ENCODE measurements at places on chromosomes 1 and 21.

GRCh38 chr1:12426030-12426429 is 192.0 kb downstream of the DHRS3 start:
- DNase-seq: no peak

DNA sequence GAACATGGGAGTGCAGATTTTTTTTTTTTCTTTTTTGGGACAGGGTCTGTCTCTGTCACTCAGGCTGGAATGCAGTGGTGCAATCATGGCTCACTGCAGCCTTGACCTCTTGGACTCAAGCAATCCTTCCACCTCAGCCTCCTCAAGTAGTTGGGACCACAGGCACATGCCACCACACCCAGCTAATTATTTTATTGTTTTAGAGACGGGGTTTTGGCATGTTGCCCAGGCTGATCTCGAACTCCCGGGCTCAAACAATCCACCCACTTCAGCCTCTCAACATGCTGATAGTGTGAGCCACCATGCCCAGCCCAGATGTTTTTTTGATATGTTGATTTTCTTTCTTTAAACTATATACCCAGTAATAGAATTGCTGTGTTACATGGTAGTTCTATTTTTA is 57.7 kb downstream of the RGSL1 start:
- DNase-seq: no peak

- no peak for DNase-seq
Measured at GRCh38 chr1:96968541-96968940, 247.0 kb downstream of the PTBP2 start.

- no peak for DNase-seq
Measured at GRCh38 chr21:18204931-18205330, 39.7 kb upstream of the CHODL start.

DNA sequence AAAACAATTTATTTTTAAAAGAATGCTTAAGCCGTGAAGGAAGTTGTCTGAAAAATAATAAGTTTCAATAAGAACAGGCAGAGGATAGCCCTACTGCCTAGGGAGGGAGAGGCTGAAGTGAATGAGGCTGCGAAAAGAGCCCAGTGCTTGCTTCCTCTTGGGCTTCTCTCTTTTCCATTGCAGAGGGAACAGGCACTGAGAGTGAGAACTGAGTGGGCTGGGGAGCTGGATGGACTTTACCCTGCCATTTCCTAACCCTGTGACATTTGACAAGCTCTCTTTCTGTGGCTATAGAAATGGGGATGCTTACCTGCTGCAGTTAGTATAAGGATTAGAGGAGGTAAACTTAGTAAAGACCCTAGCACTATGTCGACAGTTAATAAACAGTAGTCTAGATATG is 30.0 kb downstream of the TENT5C start:
- no peak for DNase-seq

DNA sequence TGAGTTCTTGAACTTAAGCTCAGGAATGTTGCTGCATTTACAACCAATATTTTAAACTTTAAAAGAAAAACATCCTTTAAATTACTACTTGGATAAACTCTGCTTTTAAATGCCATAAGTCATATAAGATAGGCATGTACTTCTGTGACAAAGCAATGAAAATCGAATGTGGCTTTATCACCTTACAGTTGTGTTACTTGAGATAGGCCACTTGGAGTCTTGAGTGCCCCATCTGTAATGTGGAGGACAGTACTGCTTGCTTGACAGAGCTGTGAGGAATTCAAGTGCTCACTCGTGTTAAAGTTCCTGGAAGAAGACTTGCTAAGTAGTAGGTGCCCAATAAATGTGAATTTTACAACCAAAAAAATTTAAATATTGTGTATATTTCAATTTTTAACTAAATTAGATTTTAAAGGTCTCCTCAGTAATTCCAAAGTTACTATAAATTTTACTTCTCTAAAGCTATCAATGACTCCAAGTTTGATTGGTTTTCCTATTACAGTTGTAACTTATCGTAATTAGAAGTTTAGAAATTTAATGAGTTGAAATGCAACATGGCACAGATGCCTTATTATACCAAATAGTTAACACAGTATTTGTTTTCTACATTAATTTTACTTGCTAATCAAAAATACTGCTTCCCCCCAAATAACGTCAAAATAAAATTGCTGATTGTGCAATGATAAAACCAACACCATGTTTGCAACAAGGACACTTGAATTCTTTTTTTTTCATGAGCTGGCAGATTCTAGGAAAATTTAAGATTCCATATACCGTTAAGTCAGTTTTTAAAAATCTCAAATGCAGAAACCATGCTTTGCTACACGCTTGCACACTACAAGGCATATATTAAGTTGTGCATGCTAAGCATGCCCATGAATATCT is 21.8 kb downstream of the PSMB2 start:
- no peak for DNase-seq

GRCh38 chr1:205309741-205310140 is 11.8 kb downstream of the NUAK2 start:
- no peak for DNase-seq

GRCh38 chr1:182450087-182450486 is at the start of gene RGSL1:
Gene RGSL1 (plus strand): TSS chr1:182450146. CDS start chr1:182450166, 20 bp downstream.
- no peak for DNase-seq

GRCh38 chr1:43588592-43588991 is 57.9 kb downstream of the PTPRF start:
- no peak for DNase-seq

GRCh38 chr21:44375281-44375651 is 21.8 kb downstream of the TRPM2 start:
- DNase-seq: no peak

DNA sequence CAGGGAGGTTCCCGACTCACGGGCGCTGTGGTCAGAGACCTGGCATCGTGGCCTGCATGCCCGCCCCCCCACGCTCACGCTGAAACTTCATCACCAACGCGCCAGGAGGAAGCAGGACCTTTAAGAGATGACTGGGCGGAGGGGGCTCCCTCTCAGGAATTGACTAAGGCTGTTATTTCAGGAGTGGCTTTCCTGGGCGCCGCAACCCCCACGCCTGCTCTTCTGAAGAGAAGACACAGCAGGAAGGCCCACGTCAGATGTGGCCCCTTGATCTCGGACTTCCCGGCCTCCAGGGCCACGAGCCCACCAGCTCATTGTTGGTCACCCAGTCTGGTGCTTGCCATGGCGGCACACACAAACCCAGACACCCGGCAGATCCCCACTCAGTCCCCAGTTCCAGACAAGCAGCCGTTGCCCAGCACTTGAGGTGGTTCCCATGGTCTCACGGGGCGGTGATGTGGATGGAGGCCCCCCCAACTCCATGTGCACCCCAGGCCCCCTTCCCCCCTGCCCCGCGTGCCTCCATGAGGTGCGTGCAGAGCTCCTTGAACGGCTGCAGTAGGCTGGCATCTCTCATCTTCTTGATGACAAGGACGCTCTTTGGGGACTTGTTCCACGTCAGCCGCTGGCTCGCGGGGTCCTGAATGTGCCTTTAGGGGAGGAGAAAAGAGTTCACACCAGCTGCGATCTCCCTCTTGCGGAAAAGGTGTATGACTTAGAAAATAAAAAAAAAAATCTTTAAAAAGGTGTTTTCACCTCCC is 21.4 kb downstream of the NADK start:
- DNase-seq: no peak

- DNase-seq: no peak
Measured at GRCh38 chr1:222275729-222276465, 272.0 kb downstream of the HHIPL2 start.

DNA sequence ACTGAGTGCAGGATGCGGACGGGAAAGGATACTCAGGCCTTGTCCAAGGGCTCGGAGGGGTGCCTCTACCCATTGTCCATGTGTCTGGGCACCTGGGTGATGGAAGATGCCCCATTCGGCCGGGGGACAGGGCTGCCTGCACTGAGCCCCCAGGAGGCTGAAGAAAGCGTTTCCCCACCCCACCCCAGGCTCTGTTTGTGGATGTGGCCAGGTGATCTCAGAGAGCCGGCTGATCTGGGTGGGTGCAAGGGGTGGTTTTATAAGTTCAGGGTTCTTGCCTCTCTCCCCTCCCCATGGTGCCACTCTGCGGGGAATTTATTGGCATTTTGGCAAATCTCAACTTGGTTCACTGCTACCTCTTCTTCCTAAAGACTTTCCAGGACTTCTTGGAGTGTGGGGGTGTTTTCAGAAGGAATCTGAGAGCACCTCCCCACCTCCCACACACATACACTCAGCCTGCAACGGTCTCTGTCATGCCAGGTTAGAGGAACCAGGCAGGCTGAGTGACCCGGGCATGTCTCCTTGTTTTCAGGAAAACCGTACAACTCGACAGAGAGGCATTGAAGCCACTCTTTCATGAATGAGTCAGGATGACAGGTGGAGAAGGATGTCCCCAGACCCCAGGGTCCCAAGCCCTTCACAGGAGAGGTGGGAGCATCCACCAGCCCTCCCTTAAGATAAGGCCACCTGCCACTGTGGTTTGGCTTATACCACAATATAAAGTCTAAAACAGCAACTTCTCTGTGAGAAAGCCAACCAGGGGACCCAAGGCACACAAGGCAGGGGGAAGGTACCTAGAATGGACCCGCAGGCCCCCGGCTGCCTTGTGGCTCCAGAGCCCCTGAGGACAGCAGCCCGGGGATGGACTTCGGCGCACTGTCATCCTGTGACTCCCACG is 174.9 kb downstream of the ETS2 start:
- no peak for DNase-seq

DNA sequence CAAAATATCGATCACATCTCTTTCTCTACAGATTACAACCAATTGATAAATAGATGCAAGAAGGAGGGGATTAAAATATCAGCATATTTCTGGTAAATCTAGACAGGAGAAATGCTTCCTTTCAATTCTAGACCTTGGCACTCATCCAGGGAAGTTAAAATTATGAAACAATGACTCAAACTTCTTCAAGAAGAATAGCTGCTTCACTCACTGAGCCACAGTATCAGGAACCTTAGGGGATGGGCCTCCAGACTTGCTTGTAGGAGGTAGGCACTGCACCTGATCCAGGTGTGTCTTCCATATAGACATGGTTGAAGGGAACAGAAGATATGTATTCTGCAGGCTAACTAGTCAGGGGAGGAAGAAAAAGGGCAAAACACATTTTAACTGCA is 9.8 kb downstream of the SLAMF7 start:
- no peak for DNase-seq

GRCh38 chr1:209517681-209518050 is 65.8 kb upstream of the CAMK1G start:
- DNase-seq: no peak

DNA sequence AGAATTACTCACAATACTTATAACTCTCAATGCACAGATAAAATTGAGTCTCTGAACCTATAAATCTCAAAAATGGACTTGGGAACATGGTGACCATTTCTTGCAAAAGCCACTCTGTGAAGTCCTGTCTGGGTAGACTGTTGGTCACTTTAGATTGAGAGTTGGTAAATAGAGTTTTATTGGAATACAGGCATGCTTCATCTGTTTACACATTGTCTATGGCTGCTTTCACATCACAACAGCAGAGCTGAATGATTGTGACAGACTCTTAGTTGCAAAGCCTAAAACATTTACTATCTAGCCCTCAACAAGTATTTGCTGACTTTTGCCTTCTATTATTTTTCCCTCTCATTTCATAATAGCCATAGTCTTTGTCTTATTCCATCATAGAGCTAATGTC is 24.1 kb upstream of the ASPM start:
- no peak for DNase-seq

GRCh38 chr1:86504137-86504479 is 35.4 kb downstream of the CLCA1 start:
- no peak for DNase-seq

- DNase-seq: no peak
Measured at GRCh38 chr1:182677397-182678098, 6.8 kb downstream of the RGS8 start.

DNA sequence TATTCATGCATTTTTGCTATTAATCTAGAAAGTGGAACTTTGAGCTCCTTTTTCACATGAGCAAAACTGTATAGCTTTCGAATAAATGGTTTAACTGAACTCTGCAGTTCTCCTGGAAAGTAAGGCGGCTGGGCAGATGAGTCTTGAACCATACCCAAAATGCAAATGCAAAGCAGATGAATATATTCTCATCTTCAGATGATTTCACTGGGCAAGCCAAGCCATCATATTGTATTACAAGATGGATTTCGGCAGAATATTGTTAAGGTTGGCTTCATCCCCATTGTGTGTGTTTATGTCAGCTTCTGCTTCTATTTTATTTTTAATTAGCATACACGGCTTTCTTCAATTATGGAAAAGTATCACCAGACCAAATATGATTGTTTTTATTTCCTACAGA is 209.6 kb downstream of the GREM2 start:
- no peak for DNase-seq

DNA sequence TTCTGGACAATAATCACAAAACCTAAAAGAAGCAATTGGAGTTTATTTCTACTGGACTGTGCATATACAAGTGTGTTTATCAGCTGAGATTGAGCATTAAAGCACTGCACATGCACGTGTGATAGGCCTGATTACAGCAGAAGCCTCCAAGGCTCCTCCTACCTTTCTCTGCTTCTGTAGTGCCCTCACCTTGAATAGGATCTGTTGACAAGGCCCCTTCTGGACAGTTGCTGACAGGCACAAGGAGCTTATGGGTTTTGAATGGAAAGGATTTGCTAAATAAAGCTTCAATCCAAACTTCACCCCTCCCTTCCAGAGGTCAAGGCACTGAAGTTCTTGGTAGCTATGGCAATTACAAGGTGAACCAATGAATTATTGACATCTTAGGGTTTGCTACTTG is 7.9 kb upstream of the SGIP1 start:
- DNase-seq: no peak

DNA sequence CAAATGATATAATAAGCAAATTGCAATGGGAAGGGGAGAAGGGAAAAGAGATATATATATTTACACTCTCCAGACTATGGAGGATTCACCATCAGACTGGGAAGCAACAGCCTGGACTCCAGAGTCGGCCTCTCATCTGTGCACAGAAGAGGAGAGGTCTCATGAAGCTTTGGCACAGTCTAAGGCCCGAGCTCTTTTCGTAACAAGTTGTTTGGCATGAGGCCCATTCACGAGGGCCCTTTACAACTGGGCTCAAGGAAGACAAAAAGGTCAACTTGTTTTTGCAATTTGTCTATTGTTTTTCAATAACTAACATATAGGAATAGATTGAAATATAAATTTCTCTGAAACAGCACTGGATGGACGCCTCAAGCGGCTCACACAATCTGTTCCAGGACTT is 66.7 kb upstream of the AJAP1 start:
- no peak for DNase-seq

Measured in fibroblast of skin of left biceps (primary cell).